Eye (tissue), 1 donor: ENCODE measurements at places on chromosomes 2 and 18.

- no peak for DNase-seq
These were observed 29.7 kb upstream of the UNC80 start for GRCh38 chr2:209741953-209742352.

DNA sequence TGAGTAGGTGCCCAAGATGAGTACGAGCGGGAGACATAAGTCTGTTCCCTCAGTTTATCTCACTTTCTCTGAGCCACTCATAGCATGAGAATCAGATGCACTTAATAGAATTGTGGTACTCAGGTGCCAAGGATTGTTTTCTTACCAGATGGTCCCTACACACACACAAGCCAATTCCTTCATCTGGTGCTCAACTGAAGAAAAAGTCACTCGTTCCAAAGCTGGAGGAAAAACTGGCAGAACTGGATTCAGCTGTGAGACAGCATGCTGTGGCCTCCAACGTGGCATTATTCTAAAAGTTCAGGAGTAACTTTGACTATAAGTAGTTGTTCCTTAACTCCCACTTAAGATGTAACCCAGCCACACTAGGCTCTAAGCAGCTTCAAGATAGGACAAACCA, 33.4 kb upstream of the ABCA12 start:
- no peak for DNase-seq

- DNase-seq, result peak; percentile 69
These were observed at the start of gene TEKT4 for GRCh38 chr2:94871226-94872087. TEKT4 (plus strand) TSS chr2:94871430; CDS start chr2:94871580, 150 bp downstream.

DNA sequence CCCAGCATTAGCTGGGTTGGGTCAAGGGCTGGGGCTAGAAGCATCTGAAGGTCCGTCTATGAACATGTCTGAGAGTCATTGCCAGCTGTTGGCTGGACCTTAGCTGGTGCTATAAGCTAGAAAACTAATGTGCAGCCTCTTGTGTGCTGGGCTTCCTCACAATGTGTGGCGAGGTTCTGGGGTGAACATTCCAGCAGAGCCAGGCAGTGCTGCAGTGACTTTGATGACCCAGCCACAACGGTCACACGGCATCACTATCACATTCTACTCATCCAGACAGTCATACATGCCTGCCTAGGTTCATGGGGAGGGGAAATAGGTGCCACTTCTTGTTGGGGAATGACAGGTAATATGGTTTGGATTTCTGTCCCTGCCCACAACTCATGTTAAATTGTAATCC, 260.5 kb downstream of the CYP26B1 start:
- no peak for DNase-seq

GRCh38 chr18:55031576-55031975, 72.3 kb upstream of the CCDC68 start:
- no peak for DNase-seq

DNA sequence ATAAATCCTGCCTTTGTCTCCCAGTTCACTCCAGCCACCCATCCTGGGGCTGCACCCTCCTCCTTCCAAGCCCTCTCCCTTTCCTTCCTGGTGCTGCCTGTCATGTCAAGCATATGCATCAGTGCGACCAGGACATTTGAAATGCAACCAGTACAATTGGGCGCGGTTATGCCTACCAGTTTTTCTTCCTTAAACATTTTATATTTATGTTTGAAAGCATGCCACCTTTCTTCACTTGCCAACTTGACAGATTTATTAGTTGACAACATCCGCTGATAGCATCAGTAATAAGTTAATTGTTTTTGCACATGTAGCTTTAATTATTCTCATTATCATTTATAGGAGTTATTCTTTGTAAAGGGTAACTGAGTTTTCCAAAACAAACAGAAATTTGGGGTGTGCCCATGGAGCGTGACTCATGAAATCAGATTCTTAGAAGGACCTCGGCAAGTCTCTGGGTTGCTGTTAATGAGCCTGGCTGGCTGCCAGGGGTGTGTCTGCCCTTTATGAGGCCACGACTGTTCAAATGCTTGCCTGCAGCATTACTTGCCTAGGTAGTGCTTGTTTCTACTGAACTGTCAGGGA, 32.8 kb upstream of the IL1B start:
- DNase-seq, result peak; percentile 61

GRCh38 chr2:18912225-18912888, 323.0 kb upstream of the NT5C1B start:
- no peak for DNase-seq

GRCh38 chr18:48006415-48007175, 76.1 kb upstream of the SMAD2 start:
- no peak for DNase-seq

DNA sequence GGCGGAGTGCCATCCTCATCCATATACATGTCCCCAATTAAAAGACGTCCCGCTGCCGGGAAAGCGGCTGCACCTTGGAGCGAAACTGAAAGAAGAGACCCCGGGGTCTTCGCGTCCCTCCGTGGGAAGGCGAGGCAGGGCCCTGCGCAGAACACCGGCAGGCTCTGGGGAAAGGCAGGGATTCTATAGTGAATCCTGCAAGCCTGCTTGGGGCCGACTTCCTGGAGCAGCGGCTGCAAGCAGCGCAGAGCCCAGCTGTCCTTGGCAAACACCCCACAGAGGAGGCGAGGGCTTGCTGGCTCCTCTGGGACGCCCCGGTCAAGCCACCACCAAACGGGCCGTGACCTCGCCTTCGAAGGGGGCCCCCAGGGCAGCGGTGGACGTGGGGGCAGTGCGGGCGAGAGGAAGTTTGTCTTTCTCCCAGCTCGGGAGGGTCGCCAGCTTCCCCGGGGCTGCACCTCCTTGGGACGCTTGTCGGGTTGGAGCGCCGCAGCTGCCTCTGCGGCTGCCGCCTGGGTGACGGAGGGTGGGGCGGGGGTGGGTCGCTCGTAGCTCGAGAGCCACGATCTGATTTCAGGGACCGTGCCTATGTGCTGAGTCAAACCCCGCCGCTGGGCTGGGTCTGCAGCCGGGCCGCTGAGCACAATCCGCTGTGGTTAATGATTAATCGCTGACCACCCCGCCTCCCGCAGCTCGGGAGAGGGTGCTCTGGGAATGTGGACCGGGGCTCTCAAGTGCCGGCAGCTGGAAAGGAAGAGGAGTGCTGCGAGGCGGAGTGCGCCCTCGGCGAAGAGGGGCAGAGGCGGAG, 486 bp upstream of the GPR39 start:
- peak; percentile 85 for DNase-seq

GRCh38 chr2:219396863-219397457, 9.2 kb upstream of the DNPEP start:
- DNase-seq, result no peak

DNA sequence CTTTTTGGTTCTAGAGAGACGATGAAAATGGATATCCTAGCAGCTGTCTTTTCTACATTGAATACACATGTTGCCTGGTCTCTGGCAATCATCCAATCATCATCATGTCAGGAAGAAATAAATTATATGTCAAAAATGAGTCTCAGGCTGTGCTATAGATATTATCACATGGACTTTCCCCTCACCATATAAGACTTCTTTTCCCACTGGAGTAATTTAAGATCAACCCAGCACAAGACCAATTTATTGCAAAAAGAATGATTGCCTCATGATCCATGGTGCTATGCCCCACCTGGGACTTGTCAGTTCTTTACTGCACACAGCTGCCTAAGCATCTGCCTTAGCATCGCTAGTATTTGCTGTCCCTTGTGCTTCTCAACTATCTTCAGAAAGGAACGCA, 783.7 kb upstream of the TMEFF2 start:
- peak; percentile 39 for DNase-seq

GRCh38 chr18:25454730-25455129, 102.8 kb upstream of the ZNF521 start:
- peak; percentile 42 for DNase-seq

DNA sequence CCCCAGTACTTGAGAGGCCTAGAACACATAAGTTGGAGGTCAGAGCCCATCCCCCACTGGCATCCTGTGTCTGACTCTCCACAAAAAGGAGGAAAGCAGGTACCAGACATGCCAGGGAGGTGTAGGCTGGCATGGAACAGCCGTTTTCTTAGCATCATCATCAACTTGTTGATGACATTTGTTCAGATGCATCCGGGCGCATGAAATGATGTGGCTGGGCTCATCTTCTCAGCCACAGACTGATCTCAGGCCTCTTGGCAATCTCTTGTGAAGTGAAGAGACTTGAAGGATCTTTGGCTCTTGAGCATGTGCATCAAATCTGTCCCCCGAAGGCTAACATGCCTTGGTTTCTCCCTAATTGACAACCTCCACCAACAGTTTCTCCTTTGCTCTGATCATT, 243.3 kb downstream of the TSN start:
- no peak for DNase-seq

- no peak for DNase-seq
These were observed 241.6 kb upstream of the VWC2L start for GRCh38 chr2:214169281-214169680.

DNA sequence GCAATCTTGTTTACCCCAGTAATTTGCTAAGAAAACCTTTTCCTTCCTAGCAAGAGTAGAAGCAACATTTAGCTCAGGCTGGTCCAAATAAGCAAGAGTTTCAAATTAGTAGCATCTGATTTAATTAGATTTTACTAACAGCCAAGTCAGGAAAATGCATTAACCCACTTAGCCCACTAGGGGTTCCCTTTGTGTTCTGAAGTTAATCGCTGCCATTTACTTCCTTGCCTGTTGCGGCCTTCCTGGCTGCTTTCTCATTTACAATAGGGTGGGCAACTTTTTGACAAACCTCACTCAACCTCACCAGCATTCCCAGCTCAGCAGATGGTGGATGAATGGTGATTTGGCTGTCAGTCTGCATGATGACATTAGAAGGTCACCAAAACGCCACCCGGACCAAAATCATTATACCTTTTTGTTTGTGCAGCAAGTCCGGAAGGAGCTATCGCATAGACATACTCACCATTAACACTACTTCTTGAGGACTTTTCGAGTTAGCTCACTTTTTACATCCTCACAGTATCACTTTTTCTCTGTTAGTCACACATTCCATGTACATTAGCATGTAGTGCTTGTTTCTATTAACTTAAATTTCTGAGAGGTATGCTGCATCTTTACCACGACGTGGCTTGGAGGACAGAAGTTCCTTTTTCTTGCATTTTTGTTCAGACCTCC, 101.5 kb upstream of the SETBP1 start:
- DNase-seq, result no peak

- no peak for DNase-seq
These were observed 423.7 kb downstream of the METTL4 start for GRCh38 chr18:2147476-2148230.

GRCh38 chr18:35888329-35888728, 84.2 kb upstream of the RMP24 start:
- DNase-seq, result no peak

- no peak for DNase-seq
These were observed 95.1 kb downstream of the EHBP1 start for GRCh38 chr2:62800618-62801017.

- no peak for DNase-seq
These were observed 105.4 kb upstream of the SPRED2 start for GRCh38 chr2:65537651-65538385.

DNA sequence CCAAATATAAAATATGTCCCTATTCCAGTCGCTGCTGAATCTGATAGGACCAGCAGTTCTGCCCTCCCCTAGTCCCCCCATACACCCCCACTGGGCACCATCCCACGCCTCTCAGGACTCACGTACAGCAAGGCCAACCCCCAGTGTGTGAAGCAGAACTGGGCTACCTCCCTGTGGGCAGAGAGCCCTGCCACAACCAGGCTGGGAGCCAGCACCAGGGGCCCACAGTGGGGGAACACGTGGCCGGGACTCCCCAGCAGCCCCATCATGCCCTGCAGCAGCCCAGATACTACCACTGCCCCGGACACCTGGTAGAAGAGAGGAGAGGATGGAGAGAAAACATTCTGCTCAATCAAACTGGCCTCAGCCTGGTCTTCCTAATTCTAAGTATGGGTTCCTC, 1.3 kb downstream of the SLC23A3 start:
- no peak for DNase-seq

GRCh38 chr2:42890791-42891355, 98.5 kb upstream of the HAAO start:
- no peak for DNase-seq

GRCh38 chr2:177908182-177908581, 164.4 kb downstream of the PDE11A start:
- no peak for DNase-seq
